Activated T-helper 1 cell treated with Interleukin-2 at 50 U/mL for 16 hours (primary cell): ENCODE measurements at places on chromosomes 6 and 20.

DNA sequence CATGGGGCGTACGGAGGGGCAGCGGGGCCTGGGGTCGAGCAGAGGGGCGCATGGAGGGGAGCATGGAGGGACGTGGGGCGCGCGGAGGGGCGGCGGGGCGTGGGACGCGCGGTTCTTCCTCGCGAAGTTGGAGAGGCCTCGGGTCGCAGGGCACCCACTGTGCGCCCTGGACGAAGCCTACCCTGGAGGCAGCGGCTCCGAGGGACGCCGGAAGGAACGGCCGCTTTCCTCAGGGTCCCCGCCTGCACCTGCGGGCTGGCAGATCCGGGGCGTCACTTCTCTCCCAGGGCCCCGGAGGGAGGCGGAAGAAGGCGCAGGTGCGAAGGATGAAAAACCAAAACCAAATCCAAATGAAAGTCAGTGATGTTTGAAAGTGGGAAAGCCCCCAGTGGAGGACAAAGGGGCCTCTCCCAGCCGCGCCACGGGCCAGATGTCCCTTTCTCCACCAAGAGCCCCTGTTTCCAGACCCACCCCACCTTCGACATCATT is 142.1 kb upstream of the PDE10A start:
- no peak for DNase-seq

- no peak for DNase-seq
Observed at GRCh38 chr20:9480066-9480465, 34.3 kb upstream of the LAMP5 start.

- no peak for DNase-seq
Observed at GRCh38 chr20:63923651-63924050, 28.7 kb downstream of the DNAJC5 start.

- no peak for DNase-seq
Observed at GRCh38 chr6:144657691-144658090, 372.6 kb downstream of the UTRN start.

DNA sequence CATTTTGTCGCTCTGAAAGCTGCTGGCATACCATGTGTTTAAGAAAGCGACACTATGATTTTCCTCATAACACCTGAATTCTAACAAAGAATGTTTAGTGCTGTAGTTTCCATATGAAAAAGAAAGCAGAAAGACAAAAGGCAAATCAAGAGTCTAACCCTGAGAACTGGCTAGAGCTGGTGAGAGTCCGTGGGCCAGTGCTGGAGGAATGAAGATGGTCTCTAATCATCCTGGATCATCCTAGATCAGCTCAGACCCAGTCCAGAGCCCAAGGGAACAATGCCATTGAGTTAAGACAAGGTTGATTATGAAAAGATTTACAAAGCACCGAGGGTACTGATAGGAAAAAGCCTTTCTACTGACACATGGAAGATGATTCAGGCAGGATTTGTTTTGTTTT is 73.0 kb upstream of the MYLIP start:
- no peak for DNase-seq

DNA sequence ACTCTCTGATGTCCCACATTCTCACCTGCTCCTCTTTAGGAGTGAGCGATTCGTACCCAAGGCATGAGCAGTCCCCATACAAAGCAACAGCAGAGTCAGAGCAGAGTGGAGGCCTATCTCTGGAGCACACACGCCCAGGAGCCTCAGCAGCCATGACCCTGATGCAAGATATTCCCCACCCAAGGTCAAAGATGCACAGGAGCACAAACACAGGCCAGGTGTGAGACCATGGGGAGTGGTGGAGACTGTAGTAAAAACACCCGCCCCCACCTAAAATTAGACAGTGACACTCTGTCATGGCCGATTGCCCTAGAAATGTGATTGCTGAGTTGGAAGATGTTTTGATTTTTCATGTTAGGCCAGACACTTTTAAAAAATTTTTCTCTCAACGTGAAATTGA is 21.4 kb downstream of the RRBP1 start:
- no peak for DNase-seq

- no peak for DNase-seq
Observed at GRCh38 chr6:24696097-24696496, 22.9 kb downstream of the C6orf62 start.

- no peak for DNase-seq
Observed at GRCh38 chr6:16496210-16496609, 257.8 kb downstream of the GMPR start.

- DNase-seq: no peak
Observed at GRCh38 chr6:49462599-49462926, 490 bp downstream of the MMUT start.

DNA sequence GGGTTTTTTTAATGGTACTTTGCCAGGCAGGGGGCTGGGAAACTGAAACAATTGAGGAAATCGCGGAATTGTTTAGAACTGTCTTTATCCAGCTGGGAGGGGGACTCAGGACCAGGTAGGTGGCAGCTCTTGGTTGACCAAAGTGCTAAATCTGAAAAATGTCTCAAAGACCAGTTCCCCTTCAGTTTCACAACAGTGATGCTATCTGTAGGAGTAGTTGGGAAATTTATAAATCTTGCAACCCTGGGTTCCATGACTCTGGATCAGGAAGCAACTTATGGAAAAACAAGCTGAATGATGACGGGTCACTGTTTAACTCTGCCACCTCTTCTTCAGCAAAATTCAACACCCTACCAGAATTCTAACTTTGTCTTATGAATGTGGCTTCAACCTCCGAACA is 99.7 kb downstream of the FAM50B start:
- DNase-seq: no peak

DNA sequence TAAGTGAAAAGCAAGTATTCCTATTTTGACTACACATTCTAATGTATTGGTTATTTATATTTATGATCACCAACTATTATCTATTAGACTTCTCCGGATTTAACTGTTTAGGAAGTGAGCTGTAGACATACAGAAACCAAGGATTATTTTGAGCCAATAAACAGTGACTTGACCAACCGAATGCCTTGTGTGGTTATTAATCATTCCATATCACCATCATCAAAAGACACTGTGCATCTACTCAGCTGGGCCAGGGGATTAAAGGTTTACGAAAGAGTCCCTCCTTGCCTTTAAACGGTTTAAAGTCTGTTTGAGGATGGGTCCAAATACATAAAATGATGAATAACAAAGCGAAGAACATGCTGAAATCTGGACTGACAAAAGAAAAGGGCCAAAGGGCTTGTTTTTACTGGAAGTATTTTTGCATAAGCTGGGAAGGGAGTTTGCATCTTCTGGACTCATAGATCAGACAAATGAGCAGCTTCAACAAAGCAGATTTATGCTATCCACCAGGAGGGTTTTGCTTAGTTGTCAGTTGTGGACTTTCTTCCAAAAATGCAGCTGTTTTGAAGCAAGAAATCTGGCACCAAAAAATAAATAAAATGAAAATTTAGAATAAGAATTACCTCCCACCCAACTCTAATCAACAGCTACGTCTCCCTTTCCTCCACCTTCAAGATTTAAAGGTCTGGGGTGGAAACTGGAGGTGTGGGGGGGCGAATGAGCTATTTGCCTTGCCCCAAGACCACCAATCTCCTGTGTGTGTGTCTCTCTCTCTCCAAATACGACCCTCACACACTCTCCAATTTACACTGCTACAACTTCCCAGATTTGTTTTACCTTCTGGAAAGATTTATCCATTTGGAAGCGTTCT is 33.6 kb upstream of the ID4 start:
- no peak for DNase-seq

- DNase-seq: no peak
Observed at GRCh38 chr6:41900861-41901260, 5.7 kb upstream of the USP49 start.
